Activated CD8-positive, alpha-beta T cell treated with anti-CD3 and anti-CD28 coated beads, Interleukin-2, amount 10 ng/mL, durations not matched to agents 7 days and 5 days (primary cell): ENCODE measurements at places on chromosomes 4 and X.

DNA sequence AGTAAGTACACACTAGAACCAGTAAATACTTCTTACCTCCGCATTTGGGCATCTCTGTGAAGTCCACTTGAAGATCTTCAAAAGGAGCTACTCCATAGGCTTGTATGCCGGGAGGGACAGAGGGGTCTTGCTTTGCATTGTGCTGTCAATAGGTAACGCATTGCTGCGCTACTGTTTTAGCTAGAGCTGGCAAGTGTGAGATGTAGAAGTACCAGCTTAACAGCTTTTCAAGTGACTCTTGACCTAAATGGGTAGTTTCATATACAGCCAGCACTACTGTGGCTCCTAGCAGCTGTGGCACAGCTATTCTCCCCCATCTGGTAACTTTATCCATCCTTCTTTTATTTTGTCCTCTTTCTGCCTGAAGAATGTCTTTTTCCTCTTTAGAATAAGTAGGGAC is 205.3 kb upstream of the KLF8 start:
- no peak for DNase-seq

- DNase-seq: no peak
Observed at GRCh38 chr4:74287164-74287563, 21.1 kb upstream of the EPGN start.

- DNase-seq: no peak
Observed at GRCh38 chr4:119797238-119797894, 168.8 kb upstream of the PDE5A start.

DNA sequence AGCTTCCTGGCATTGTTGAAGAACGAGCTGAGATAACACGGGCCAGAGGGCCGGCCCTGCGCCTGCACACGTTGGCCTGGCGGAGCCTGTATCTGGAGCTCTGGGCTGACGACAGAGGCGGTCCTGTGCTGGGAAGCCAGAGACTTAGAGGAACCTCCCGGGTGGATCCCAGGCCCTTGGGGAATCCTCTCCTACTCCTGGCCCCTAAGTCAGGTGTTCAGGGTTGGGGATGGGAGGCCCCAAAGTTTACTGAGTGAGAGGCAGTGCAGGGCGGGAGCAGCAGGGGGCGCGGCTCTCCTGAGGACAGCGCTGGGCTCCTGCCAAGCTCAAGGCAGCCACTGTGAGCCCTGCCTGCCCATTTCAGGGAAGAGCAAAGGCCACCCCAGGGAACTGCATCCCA is 2.5 kb upstream of the HTRA3 start:
- DNase-seq: peak; percentile 42

DNA sequence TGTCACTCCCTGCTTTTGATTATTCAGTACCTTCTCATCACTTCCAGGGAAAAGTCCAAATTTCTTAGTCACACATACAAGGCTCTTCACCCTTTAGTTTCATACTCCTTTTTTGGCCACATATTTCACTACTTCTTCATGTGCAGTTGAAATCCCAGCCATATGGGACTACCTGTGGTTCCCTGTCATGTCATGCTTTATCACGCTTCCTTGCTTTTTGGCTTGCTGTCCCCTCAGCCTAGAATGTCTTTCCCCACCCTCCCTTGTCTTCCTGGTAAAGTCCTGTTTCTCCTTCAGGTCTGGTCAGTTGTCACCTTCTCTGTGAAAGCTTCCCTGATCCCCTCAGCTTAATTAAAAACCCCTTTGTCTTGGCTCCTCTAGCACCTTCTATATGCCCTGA is 163.8 kb downstream of the AFF2 start:
- DNase-seq: no peak

DNA sequence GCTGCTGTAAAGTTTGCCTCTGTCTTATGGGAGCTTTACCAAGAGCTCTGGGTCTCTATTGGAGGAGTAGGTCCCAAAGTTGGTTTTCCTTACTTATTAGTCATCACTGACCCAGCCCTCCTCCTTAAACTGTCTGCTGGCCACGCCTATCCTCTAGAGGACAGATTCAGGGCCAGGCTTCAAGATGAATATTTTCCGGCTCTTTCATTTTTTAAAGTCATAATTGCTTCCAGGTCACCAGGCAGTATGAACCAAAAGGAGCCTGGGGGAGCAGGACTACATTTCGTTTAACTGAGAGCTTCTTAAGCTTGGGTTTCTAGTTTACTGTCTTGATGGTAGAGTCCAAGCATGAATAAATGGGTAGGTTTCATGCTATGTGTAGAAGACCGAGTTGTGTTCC is 13.7 kb downstream of the BCORL1 start:
- DNase-seq: no peak

DNA sequence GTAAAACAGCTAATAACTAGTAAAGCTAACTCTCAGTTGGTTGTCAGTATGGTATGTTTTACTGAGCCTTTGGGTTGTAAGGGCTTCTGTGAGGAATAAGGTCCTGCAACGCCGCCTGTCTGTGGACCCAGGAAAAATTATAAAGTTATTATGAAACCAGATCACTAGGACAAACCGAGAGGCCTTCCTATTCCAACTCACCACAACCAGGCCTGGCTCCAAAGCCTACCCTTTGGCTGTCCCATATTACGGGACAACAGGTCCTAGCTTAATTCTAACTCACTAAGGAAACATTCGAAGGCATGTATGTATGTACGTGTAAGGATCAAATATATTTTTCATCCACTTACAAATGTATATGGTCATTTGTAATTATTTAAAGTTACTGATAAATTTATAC is 1.4 kb downstream of the ANKRD17 start:
- DNase-seq: peak; percentile 80

DNA sequence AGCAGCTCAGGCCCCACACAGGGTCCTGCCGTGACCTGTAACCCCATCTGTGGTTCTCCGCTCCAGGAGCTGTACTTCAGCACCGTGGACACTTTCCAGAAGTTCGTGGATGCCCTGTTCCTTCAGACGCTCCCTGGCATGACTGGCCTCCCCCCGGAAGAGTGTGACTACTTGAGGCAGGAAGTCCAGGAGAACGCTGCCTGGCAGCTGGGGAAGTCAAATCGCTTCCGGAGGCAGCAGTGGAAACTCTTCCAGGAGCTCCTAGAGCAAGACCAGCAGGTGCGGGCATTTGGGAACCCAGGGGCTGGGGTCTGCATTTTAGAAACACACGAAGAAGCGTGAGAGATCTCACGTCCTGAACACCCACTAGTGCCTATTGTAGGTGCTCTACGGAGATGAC is 72.5 kb downstream of the EVC start:
- DNase-seq: no peak
